CD4-positive, alpha-beta T cell treated with Interleukin-10 for 1 hour (primary cell): ENCODE measurements at places on chromosomes 11 and 22.
A peak's percentile ranks its signal among the peaks of the same experiment; 100 is the strongest.

- DNase-seq = no peak
Measured at GRCh38 chr11:73137262-73137943, 4.7 kb downstream of the FCHSD2 start.

- no peak for DNase-seq
Measured at GRCh38 chr22:22824340-22825212, 63.0 kb upstream of the IGLL5 start.

GRCh38 chr11:113201054-113201818, 113.1 kb upstream of the TTC12 start:
- no peak for DNase-seq

DNA sequence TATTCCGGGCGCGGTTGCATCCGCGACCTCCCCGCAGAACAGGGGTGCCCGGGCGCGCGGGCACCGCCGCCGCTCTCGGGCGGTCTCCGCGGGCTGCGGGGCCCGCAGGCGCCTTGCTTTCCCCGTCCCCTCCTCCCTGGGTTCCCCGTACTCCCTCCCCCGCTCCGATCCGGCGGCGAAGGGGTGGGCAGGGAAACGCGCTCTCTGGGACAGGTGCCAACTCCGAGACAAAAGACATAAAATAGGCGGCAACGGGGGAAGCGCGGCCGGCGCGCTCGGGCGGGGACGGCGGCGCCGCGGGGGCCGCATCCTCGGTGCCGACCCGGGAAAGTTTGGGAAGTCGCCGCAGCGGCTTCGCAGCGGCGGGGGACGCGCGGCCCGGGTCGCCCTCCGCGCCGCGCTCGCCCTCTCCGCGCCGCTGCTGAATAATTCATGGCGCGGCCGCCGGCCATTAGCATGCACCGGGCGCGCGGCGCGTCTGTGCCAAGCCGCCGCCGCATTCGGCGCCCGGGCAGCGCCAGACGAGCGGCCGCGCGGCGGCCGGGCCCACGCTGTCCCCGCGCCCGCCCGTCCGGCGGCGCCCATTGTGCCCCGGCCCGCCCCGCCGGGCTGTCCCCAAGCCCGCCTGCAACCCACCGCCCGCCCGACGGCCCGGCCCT, 78.7 kb upstream of the PPARA start:
- DNase-seq = peak; percentile 66

DNA sequence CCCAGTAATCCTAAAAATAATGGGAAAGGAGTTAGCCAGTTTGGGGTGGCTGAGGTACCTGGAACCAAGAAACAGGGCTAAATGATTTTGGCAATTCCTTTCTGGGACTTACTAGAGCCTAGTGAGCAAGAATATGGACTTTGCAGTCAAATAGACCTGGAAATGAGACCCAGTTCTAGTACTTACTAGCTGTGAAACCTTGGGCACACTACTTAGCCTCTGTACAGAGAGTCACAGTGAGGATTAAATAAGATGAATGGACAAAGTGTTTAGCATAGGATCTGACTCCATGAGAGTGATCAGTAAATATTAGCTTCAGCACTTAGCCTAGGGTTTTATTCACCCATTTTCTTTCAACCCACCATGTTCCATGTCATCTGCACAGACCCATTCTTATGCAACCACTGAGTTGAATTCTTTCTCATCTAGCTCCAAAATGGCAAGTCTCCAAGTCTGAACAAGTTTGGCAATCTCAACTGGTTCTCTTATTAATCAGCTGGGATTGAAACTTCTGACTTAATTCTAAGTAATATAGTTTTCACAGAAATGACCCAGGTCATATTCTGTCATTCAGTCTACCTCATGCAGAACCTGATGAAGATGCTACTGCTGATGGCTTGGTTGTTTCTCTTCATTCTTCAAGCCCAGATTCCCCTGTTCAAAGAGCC, 15.0 kb upstream of the SORL1 start:
- DNase-seq = no peak

DNA sequence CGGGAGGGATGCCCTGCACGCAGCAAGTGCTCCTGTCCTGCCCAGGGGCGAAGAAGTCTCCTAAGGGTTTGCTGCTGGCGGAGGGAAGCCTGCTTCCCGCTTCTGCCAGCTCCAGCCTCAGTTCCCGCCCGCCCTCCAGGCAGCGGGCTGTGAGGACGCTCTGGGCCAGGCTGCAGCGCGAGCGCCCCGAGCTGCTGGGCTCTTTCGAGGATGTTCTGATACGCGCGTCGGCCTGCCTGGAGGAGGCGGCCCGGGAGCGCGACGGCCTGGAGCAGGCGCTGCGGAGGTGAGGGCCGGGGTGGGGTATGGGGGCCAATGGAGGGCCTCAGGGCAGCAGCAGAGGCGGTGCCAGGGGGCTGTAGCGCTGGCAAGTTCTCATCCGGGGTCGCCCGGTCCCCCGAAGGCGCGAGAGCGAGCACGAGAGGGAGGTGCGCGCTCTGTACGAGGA, 2.2 kb downstream of the CRACR2B start:
- no peak for DNase-seq

- no peak for DNase-seq
Measured at GRCh38 chr22:24563246-24563645, 7.4 kb downstream of the SNRPD3 start.

GRCh38 chr22:29493636-29494035, 13.6 kb downstream of the NEFH start:
- DNase-seq = no peak

DNA sequence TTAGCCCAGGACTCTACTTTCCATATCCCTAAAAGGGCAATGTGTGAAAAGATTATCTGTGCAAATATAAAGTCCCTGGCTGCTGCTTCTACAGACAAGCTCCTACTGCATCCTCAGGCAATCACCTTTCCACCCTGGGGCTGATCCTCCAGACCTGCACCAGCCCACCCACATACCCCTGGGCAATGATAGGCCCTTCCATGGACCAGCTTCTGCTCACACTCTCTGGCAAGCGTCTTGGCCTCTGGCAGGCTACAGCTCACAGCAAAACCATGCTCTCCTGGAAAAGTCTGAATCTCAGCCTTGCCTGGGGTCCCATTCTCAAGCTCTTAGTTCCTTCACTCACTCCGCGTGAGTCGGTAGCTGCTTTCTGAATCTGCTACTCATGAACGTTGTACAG, 69.5 kb downstream of the IGLL5 start:
- DNase-seq = no peak

DNA sequence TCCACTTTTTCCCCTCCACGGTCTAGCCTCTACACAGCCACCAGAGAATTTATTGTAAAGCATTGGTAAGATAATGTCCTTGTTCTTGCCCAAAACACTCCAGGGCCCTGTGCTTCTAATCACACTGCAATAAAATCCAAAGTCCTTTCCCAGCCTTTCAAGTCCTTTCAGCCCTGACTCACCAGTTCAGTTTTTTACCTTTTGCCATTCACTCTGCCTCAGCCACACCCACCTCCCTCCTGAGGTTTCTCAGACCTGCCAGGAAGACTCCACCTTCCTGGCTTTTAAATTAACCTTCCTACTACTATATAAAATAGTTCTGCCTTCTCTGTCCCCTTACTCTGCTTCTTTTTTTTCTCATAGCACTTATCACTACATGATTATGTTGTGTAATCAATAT, 91.0 kb upstream of the ARHGAP32 start:
- DNase-seq = no peak

DNA sequence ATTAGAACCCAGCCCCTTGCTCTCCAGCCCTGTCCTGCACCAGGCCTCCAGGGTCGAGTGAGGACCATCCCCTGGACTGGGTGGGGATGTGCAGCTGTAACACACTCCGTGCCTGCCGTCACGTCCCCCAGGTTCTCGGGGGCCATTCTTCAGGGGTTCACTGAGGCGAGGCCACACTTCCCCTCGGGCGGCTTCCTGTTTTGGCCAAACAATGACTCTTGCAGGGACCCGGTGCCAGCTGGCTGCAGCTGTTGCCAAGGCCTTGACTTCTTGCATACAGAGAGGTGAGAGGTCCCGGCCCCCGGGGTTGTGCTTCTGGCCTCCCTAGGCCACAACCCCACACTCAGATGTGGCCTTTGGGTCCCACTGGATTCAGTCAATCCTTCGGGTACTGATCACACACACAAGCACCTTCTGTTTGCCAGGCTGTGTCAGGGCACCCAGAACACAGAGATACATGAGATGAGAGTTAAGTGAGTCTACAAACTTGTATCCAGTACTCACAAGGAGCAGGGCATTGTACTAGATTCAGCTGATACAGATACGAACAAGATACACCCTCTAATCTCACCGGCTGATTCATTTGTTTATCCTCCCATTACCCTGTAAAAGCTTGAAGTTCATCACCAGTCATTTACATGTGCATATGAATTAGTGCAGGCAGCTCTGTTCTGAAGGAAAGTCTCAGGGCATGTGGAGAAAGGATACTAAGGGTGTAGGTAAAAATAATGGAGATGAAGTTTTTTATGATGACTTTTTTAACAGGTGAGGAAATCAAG, 32.9 kb downstream of the LRRC32 start:
- no peak for DNase-seq

DNA sequence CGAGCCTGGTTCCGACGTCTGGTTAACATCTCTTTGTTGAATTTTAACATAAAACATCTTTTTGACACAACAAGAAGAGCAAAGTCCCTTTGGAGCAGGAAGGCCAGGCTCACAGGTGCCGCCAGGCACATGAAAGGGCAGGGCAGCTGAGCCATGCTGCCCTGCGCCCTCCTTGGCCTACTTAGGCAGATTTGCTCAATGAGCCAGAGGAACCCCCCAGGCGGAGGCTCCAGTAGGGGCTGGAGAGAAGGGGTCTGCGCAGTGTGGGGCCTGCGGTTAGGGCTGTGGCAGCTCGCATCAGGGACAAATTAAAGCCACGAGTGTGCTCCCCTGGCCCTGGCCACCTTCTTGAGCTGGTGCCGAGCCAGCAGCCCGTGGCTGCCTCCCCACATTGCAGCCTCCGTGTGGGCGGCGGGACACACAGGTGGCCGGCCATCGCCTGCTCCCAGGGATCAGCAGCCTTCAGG, 9.9 kb upstream of the SLC22A12 start:
- DNase-seq = no peak

GRCh38 chr11:47270331-47271271, 668 bp downstream of the MADD start:
- DNase-seq = peak; percentile 49

GRCh38 chr11:105713696-105714095, 103.8 kb downstream of the GRIA4 start:
- no peak for DNase-seq

DNA sequence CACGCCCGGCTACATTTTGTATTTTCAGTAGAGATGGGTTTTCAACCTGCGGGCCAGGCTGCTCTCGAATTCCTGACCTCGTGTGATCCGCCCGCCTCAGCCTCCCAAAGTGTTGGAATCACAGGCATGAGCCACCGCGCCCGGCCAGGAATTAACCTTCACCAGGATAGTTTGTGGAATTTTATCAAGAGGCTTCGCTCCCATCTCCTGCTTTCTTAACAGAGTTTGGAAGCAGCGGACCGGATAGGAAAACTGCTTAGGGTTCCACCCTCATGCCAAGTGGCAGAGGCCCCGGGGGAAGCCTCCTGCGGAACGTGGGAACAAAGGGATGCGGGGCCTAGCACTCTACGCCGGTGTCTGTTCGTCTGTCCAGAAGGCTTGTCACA, 229.9 kb downstream of the ST3GAL4 start:
- no peak for DNase-seq

DNA sequence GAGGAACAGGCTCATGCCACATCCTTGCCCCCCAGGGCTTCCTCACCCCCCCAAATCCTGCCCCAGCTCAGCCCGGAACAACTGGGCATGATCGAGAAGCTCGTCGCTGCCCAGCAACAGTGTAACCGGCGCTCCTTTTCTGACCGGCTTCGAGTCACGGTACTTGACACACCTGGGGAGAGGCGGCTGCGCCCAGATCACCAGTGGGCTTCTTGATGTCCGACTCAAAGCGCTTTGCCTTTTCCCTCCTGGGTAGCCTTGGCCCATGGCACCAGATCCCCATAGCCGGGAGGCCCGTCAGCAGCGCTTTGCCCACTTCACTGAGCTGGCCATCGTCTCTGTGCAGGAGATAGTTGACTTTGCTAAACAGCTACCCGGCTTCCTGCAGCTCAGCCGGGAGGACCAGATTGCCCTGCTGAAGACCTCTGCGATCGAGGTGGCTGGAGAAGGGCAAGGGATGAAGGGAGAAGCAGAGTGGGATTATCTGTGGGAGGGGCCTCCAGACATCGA, 3.5 kb downstream of the NR1H3 start:
- DNase-seq = no peak

- DNase-seq = no peak
Measured at GRCh38 chr11:35814081-35814695, 129.7 kb upstream of the LDLRAD3 start.

DNA sequence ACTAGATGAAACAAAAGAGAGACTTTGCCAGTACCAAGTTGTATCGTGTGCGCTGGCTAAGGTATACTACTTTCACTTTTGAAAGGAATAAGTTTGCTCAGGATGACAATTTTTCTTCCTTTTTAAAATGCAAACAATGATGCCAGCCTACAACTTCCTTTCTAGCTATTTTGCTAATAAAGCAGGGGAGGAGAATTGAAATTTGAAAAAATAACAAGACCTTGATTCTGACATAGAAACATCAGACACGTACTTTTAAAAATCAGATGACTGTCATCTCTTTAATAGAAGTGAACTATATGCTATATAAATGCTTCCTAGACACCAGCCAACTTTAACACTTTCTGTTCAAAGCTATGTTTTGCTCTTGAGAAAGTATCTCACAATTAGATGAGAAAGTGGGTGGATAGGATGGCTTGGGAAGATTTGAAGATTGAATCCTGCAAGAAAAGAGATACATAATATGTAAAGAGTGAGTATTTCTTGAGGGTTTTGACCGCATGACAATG, 41.7 kb upstream of the BLID start:
- DNase-seq = no peak

DNA sequence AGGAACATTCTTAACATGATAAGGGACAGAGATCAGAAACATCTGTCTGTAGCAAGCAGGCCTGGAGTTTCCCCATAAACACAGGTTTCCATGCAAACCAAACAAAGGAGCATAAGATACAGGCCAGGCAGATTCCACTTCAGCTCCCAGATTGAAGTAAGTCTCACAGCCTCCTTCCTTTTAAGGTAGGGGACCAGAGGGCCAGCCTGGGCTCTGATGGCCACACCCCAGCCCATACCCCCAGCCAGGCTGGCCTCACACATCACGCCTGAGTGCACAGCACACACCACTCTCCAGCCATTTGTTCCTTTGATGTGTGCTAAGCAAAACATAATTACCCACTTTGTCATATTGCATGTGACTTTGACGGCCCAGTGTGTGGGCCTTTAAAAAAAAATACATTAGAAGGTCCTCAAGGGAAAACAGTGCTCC, 518.7 kb downstream of the NTM start:
- DNase-seq = no peak

GRCh38 chr11:65329944-65330403, 3.7 kb upstream of the DPF2 start:
- DNase-seq = peak; percentile 85

DNA sequence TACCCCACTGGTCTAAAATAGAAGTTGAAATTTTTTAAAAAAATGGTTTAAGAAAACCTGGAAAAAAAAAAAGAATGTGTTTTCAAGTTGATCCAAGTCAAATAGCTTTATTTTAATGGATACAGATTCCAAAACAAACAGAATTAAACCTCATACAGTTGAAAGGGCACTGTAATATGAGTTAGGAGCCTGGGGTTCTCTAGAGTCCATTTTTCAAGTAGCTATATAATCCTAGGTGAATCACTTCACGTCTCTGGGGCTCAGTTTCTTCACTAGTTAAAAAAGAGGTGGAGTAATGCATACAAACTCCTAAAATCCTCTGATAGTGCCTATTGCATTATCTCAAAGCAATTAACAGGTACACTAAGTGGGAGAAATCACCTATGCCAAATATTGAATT, 132.9 kb downstream of the BBOX1 start:
- no peak for DNase-seq

GRCh38 chr11:15726893-15727519, 612.3 kb downstream of the INSC start:
- DNase-seq = no peak
